ENCODE measurements at places on chromosomes 12 and 14.

DNA sequence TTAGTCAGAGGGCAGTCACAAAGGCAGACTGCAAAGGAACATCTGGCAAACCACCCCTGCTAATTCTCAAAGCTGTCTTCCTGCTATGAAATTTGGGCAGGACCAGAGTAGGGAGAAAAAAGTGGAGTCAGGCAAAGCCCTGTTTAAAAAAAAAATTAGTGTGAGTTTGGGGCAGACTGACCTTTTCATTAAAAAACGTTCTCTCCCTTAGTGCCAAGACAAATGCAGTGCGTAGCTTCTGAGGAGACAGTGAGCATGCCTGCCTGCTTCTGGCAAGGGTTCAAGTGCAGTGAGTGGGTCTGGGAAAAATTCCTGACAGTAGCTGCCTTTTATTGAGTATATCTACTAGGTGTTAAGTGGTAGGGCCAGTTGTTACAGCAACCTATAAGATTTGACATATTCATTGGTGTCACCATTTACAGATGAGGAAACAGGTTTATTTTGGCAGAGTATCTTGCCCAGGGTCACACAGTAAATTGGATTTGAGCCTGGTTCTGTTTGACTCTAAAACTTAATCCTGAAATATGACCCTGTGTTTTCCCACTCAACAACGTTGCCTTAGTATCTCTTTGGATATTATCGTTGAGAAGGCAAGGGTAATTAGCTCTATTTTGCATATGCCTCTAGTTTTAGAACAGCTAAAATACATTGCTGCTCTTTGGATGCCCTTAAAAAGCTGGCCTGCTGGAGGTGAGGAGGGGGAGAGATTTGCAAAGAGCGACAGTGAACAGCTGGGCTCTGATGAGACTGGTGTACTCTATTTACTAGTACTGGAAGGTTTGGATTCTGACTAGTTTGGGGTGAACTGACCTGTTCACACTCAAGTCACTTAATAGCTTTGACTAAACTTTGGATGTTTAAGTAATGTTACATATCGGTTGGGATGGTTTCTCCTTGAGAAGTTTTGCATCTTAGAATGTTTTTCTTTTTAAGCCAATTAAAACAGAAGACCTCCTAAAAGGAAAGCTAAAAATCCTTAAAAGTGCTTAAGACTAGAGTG is 72.8 kb downstream of the PAPOLA start:
- no peak for DNase-seq

DNA sequence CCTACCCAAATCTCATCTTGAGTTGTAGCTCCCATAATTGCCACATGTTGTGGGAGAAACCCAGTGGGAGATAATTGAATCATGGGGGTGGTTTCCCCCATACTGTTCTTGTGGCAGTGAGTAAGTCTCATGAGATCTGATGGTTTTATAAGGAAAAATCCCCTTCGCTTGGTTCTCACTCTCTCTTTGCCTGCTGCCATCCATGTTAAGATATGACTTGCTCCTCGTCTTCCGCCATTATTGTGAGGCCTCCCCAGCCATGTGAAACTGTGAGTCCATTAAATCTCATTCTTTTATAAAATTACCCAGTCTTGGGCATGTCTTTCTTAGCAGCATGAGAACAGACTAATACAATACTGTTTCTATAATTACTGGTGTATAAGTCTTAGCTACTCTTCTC is 6.5 kb upstream of the BCAT1 start:
- no peak for DNase-seq

- no peak for DNase-seq
These were observed 48.5 kb downstream of the MDM2 start for GRCh38 chr12:68856510-68856909.

- DNase-seq: no peak
These were observed 1493.6 kb downstream of the AACS start for GRCh38 chr12:126558810-126559209.

- DNase-seq: no peak
These were observed 200.6 kb downstream of the BCAT1 start for GRCh38 chr12:24748326-24748725.

DNA sequence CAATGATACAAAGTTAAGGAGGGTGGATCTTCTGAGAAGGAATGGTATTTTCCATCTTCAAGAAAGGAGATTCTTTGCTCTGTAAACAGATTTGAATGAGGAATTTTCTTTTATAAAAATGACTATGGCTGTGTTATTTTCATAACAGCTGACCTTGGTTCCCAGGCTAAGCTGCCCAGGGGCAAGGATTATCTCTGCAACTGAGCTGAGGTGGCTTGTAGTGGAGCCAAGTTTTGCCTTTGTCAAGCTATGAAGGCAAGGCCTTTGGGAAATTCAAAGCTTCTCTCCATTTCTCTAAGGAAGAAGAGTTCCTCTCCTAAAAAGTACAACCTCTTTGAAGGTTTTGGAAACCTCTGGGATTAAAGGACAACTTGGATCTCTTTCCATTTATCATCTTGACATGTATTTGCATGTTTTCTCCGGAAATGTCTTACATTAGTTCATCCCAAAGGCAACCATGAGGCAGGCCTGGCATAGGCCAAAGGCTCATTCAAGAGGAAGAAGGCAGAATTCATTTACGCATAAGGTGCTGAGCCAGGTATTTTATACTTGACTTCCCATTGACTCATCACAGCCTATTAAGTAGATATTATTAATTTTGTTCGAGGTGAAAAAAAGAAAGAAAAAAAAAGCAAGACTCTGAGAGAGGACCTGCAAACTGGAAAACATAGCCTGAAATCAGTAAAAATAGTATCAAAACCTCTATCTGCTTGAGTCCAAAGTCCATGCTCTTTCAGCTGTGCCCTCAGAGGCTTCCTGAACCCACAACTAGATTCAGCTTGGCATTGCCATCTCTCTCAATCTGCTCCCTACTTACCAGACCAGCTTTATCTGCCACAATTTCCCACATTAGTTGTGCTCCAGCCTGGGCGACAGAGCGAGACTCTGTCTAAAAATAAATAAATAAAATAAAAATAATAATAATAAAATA is 24.0 kb upstream of the CKAP4 start:
- DNase-seq: no peak

GRCh38 chr12:49777341-49777740 is 36.0 kb downstream of the TMBIM6 start:
- DNase-seq: no peak

DNA sequence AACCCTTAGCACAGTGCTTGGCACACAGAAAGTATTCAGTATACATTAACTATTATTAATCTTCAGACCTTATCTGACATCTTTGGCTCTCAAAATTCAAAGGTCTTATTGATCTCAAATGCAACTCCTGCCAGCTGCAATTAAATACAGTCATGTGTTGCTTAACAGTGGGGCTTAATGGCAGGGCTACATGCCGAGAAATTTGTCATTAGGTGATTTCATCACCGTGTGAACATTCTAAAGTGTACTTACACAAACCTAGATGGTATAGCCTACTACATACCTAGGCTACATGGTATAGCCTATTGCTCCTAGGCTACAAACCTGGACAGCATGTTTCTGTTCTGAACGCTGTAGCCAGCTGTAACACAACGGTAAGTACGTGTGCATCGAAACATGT is 156.3 kb upstream of the TMCC3 start:
- no peak for DNase-seq

GRCh38 chr12:22173177-22173576 is 127.2 kb downstream of the CMAS start:
- DNase-seq: no peak

- DNase-seq: no peak
These were observed 28.1 kb downstream of the CBX5 start for GRCh38 chr12:54251667-54252284.

GRCh38 chr14:61644175-61644574 is 51.1 kb upstream of the HIF1A start:
- DNase-seq: no peak

DNA sequence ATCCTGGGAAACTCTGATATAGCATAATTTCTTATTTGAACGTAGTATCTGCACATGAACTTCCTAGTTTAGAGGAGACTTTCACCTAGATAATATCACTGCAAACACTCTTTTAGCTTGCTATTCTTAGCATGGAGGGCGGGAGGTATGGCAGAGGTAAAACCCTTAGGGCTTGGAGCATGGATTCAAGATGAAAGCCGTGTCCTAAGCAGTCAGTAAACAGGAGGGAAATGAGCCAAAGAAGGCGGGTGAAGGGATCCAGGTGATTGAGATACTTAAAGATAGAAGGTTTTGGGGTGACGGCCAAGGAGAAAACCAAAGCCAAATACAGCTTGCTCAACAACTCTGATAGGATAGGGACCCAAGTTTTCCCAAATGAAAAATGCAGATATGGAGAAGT is 107.1 kb upstream of the BCAT1 start:
- DNase-seq: no peak

DNA sequence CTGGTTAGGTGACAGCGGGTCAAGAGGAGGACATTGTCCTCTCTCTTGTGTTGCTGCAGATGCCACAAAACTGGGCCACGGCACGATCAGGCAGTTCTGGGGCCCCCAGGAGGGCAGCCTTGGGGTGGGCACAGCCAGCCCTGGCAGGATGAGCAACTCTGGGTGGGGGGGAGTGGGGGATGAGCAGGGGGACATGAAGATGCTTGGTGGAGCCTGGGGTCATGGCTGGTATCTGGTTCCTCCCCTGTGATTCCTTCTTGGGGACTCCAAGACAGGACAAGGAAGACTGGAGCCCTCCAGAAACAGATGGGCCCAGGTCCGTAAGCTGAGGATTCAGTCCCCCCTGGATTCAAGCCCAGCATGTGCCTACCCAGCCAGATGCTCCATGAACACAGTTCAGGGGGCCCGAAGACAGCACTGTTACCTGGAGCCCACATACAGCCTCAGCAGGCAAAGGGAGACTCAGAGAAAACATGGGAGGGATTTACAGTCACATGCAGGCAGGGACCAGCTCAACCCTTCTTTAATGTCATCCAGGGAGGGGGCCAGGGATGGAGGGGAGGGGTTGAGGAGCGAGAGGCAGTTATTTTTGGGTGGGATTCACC is 10.4 kb downstream of the SERPINA1 start:
- DNase-seq: no peak

GRCh38 chr12:88227263-88227662 is 85.2 kb downstream of the TMTC3 start:
- DNase-seq: no peak

GRCh38 chr12:126106706-126107105 is 1041.5 kb downstream of the AACS start:
- no peak for DNase-seq

DNA sequence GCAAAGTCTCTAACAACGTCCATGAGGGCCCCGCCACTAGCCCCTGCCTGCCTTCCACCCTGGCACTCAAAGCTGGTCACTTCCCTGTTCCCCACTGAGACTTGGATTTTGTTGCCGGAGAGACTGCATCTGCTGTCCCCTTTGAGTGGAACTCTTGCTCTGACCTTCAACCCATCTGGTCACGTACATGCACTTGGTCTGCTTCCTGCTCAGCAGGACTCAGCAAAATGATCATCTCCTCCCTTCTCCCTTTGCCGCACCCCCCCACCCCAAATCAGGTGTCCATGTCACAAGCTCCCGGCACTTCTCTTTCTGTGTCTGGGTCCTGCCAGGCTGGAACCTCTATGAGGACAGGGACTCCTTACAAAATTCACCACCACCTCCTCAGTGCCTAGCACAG is 180.9 kb downstream of the CHST11 start:
- DNase-seq: no peak

GRCh38 chr12:40376533-40377267 is 151.9 kb downstream of the LRRK2 start:
- no peak for DNase-seq

All from neuronal stem cell (in vitro differentiated cells).